CD8-positive, alpha-beta memory T cell (primary cell): ENCODE measurements at places on chromosomes 2 and 18. TPM values are rescaled to one million over a fixed set of nuclear protein-coding genes. Genes with fewer than 3 reads are reported as not detected.

Gene MAL
- total RNA-seq: 25.2 TPM

Gene PARD6G
- total RNA-seq: 0.48 TPM

GRCh38 chr2:213233438-213234330 is 50.6 kb upstream of the SPAG16 start:
- no peak for DNase-seq
- H3K4me3 ChIP-seq: no peak overlapping the region
- no peaks in the 10 kb centered on the region for H3K36me3 ChIP-seq
- H3K27me3 ChIP-seq: no peaks in the 10 kb centered on the region
- no peak overlapping the region for H3K27ac ChIP-seq

DNA sequence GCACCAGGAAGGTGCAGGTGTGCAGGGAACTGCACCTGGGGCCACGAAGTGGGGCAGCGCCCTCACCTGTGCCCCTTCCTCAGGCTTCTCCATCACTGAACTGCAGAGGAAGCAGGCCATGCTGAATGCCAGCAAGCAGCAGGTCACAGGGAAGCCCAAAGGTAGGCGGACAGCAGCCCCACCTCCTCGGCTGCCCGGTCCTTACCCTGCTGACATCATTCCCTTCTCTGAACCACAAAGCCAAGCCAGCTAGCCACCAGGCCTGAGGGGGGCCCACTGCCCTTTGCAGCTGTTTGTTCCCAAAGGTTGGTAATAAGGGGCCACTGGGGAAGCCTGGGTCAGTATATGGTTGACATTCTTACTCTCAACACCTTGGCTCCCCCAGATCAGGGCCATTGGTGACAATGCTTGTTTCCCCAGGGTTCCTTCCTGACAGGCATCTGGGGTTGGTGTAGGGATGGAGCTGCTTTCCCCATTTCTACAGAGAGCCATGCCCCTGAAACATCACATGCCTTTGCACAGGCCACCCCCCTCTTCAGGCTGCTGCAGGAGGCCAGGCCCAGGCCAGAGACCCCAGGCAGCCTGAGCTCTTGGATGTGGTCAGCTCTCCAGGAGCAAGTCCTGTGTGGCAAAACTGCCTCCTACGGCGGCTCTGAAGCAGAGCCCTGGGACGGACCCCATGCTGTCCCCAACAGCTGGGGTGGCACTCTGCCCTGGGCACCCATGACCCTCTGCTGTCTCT is 47.8 kb downstream of the FAM168B start:
- DNase-seq: no peak
- H3K27me3 ChIP-seq: no peaks in the 10 kb centered on the region
- H3K4me1 ChIP-seq: peaks cover 24% of the 10 kb centered on the region
- no peak overlapping the region for H3K4me3 ChIP-seq

- H3K27ac ChIP-seq: no peak overlapping the region
- no peaks in the 10 kb centered on the region for H3K4me1 ChIP-seq
- DNase-seq: no peak
- H3K27me3 ChIP-seq: no peaks in the 10 kb centered on the region
Measured at GRCh38 chr2:55910077-55910476, 13.5 kb downstream of the EFEMP1 start.

GRCh38 chr2:212914392-212914791 is 237.0 kb downstream of the IKZF2 start:
- H3K27ac ChIP-seq: no peak overlapping the region
- H3K27me3 ChIP-seq: no peaks in the 10 kb centered on the region
- no peak overlapping the region for H3K4me3 ChIP-seq
- no peak for DNase-seq
- no peaks in the 10 kb centered on the region for H3K4me1 ChIP-seq
- H3K36me3 ChIP-seq: no peaks in the 10 kb centered on the region

DNA sequence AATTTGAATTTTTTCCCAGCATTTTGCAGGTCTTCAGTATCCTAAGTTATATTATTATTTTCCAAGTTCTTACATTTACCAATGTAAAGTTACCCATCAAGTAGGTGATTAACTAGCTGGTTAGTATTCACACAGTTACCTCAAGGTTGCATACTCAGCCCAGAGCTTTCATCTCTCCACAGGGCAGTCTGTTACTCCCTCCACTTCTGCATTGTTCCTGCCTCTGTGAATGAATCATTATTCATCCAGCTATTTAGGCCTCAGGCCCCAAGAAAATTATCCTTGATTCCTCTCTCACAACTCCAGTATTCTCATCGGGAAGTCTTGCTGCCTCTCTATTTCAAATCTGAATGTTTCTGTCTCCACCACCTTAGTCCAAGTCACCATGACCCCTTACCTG is 92.2 kb downstream of the SMC6 start:
- DNase-seq: no peak
- H3K4me3 ChIP-seq: no peak overlapping the region
- peaks cover 5% of the 10 kb centered on the region for H3K36me3 ChIP-seq
- no peak overlapping the region for H3K27ac ChIP-seq

GRCh38 chr2:54574860-54575247 is 118.7 kb downstream of the SPTBN1 start:
- no peaks in the 10 kb centered on the region for H3K27me3 ChIP-seq
- DNase-seq: no peak
- no peaks in the 10 kb centered on the region for H3K36me3 ChIP-seq
- peak overlapping the region; percentile 84 for H3K27ac ChIP-seq

Gene TEKT4
- not detected for total RNA-seq

DNA sequence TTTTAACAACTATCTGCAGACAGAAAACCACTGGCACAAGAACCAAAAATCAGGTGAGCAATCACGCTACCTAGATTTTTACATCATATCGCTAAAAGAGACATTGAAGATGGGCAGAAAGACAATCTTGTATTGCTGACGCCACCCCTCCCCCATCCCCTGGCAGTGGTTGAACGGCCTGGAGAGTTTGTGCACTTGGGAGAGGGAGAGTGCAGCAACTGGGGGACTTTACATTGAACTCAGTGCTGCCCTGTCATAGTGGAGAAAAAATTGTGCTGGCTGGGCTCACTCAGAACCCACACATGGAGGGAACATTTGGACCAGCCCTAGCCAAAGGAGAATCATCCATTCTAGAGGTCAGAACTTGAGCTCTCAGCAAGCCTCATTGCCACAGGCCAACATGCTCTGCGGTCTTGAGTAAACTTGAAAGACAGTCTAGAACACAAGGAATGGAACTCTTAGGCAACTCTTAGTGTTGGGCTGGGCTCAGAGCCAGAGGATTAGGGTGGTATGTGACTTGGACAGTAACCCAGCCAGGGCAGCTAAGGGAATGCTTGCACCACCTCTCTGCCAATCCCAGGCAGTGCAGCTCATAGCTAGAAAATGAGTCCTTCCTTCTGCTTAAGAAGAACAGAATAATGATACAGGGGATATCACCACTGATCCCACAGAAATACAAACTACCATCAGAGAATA is 220.0 kb upstream of the CYP26B1 start:
- H3K4me3 ChIP-seq: no peak overlapping the region
- no peaks in the 10 kb centered on the region for H3K4me1 ChIP-seq
- H3K36me3 ChIP-seq: no peaks in the 10 kb centered on the region
- H3K27ac ChIP-seq: no peak overlapping the region

- no peaks in the 10 kb centered on the region for H3K27me3 ChIP-seq
- H3K27ac ChIP-seq: no peak overlapping the region
- H3K36me3 ChIP-seq: no peaks in the 10 kb centered on the region
- DNase-seq: no peak
- H3K4me3 ChIP-seq: no peak overlapping the region
Measured at GRCh38 chr2:237456200-237456843, 30.7 kb upstream of the MLPH start.

Gene MYOM1
- 0.84 TPM for total RNA-seq

GRCh38 chr18:57294547-57294946 is 57.8 kb upstream of the ST8SIA3 start:
- H3K27me3 ChIP-seq: no peaks in the 10 kb centered on the region
- no peak overlapping the region for H3K4me3 ChIP-seq
- H3K27ac ChIP-seq: no peak overlapping the region

- DNase-seq: no peak
- H3K4me1 ChIP-seq: peaks cover 36% of the 10 kb centered on the region
- H3K27ac ChIP-seq: no peak overlapping the region
- H3K36me3 ChIP-seq: no peaks in the 10 kb centered on the region
Measured at GRCh38 chr2:7428454-7429204, 511.4 kb downstream of the RNF144A start.

Gene SIX3
- total RNA-seq: not detected

Gene DQX1
- 0.51 TPM for total RNA-seq
